Activated CD4-positive, alpha-beta T cell treated with anti-CD3 and anti-CD28 coated beads, Interleukin-10, Interleukin-2, amounts not matched to agents 100 ng/mL and 50 ng/mL, durations not matched to agents 16 hours and 8 hours (primary cell): ENCODE measurements at places on chromosomes 4 and X.

GRCh38 chrX:148540114-148540513 lies 39.7 kb downstream of the AFF2 start:
- DNase-seq: no peak

DNA sequence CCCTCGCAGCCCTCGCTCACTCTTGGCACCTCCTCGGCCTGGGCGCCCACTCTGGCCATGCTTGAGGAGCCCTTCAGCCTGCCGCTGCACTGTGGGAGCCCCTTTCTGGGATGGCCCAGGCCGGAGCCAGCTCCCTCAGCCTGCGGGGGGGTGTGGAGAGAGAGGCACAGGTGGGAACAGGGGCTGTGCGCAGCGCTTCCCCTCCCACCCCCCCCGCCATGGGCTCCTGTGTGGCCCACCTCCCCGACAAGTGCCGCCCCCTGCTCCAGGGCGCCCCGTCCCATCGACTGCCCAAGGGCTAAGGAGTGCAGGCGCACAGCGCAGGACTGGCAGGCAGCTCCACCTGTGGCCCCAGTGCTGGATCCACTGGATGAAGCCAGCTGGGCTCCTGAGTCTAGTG lies 220.2 kb downstream of the STPG2 start:
- DNase-seq: no peak

DNA sequence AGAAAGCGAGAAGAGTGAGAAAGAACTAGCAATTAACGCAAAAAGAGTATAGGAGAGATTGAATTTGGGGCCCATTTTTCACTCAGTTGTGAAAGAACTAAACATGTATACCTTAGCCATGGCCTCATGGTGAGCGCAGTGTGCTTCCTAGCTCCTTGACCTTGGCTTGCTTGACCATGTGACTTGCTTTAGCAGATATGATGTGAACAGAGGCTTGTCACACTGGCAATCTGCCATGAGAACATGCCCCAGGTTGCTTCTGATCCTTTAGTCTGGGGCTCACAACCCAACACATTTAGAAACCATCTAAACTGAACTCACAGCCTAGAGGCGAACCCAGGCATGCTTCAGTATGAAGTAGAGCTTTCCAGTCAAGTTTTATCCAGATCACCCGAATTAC lies 260.1 kb upstream of the FTHL17 start:
- no peak for DNase-seq

GRCh38 chrX:68417651-68418050 lies 15.6 kb downstream of the OPHN1 start:
- no peak for DNase-seq

DNA sequence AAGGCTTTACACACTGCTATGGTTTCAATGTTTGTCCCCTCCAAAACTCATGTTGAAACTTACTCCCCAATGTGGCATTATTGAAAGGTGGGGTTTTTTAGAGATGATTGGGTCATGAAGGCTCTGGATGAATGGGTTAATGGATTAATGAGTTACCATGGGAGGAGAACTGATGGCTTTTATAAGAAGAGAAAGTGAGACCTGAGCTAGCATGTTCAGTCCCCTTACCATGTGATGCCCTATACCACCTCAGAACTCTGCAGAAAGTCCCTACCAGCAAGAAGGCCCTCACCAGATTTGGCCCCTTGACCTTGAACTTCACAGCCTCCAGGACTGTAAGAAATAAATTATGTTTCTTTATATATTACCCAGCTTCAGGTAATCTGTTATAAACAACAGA lies 68.9 kb upstream of the CAPN6 start:
- no peak for DNase-seq

DNA sequence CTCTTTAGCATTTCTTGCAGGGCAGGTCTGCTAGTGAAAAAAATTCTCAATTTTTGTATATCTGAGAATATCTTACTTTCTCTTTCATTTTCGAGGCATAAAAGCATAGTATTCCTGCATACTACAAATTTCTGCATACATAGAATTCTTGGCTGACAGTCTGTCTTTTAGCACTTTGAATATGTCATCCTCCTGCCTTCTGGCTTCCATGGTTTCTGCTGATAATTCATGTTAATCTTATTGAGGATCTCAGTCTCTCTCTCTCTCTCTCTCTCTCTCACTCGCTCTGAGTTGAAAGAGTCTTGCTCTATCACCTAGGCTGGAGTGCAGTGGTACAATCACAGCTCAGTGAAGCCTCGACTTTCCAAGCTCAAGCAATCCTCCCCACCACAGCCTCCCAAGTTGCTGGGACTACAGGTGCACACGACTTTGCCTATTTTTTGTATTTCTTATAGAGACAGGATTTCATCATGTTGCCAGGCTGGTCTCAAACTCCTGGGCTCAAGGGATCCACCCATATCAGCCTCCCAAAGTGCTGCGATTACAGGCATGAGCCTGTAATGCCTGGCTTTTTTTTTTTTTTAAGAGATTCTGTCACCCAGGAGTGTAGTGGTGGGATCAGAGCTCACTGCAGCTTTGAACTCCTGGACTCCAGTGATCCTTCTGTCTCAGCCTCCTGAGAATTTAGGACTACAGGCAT lies 161.3 kb downstream of the FNIP2 start:
- DNase-seq: no peak

GRCh38 chr4:112604589-112604988 lies 32.1 kb downstream of the ZGRF1 start:
- DNase-seq: peak; percentile 41

- no peak for DNase-seq
Observed at GRCh38 chrX:11480626-11481025, 185.1 kb downstream of the ARHGAP6 start.

GRCh38 chr4:184439856-184440594 lies 34.3 kb downstream of the IRF2 start:
- DNase-seq: no peak

- DNase-seq: no peak
Observed at GRCh38 chr4:181944527-181944926, 298.7 kb upstream of the TENM3 start.

DNA sequence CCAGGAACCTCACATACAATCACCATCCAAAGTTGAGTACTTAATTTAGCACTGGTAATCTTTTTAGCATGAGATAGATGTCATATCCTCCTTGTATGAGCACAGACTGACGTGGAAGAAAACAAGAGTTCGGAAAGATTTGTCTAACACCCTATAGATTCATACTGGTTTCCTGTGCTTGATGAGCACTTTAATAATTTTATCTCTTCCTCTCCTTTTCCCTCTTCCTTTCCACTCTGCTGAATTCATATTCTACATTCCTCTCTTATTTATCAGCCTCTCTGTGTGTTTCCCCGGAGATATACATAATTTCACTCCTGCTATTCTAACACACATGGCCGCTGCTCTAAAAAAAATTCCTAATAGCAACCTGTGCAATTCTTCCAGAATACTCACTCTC lies 273.9 kb downstream of the AFF2 start:
- no peak for DNase-seq

DNA sequence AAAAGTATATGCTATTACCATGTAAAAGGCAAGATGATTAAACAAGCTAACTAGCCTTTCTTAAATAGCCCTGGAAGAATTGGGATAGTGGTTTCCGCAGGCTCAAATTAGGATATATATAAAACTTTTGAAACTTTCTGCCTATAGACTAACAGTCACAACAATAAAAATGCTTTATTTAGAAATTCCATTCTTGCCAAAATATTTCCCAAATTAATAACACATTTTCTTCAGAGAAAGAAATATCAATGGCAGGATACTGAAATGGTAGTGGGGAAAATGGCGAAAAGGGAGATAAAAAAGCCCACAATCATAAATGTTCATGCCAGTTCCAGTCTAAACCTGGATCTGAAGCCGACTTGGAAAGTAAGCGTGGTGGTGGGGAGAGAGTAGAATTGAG lies 56.0 kb downstream of the MAD2L1 start:
- DNase-seq: no peak

- no peak for DNase-seq
Observed at GRCh38 chr4:5984843-5985242, 33.4 kb downstream of the C4orf50 start.

DNA sequence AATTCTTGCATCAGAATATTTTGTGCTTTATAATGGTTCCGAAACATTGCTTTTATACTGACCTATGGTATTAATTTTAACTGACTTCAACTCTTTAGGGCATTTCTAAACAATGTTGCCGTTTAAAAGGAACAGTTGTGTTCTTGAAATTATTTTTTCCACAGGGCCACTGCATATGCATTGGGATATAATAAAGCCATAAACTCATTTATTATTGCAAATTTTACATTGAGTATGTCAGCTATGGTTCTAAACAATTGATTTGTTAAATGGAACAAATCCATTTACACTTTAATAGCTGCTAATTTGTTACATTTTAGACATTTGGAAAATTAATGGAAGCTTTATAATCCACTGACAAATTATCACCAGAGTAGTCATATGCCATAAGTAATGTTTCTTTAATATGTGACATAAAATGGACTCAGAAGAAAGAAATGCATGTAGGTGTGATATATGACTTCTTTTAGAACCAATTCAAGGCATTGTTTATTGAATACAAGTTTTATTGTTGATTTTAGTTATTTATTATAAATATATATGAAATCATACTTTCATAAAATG lies 553.3 kb downstream of the TLL1 start:
- no peak for DNase-seq

DNA sequence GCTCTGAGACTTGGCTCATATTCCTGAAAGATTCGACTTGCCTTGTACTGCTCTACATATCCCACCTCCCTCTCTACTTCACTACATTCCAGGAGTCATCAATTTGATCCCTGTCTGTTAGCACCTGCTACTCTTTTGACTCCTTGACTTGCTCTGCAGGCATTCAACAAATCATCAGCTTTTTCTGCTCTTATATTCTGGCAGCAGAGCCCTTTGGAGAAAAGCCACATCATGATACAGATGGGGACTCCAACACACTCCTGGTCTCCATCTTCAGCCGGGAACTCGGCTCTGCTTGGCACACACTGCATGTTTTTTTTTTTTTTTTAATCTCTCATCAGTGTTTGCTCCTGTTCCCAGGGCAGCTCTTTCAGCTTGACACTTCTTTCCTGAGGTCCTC lies 293.2 kb upstream of the LCORL start:
- no peak for DNase-seq

DNA sequence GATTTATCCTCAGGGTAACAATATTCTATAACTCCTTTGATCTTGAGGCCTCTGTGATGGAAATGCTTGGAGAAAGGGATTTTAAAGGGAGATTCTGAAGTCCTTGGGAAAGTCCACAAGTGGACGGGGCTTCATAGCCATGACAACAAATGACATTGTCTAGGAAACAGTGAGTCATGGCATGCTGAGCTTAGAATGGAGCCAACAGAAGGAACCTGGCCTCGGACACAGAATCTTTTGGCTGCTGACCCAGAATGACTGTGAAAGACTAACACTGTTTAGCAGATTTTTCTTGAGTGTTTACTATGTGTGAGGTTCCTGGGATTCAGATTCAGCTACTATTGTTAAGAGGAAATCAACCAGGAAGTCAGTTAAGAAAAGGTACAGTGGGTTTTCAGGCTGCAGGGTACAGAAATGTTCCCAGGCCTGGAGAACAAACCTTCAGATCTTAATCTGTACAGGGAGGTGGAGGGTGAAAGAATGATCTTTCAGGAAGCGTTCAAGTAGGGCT lies 18.1 kb upstream of the CXCL2 start:
- DNase-seq: no peak

GRCh38 chr4:112523008-112523721 lies 7.2 kb upstream of the NEUROG2 start:
- DNase-seq: peak; percentile 60

- DNase-seq: no peak
Observed at GRCh38 chr4:36333303-36333877, 52.0 kb downstream of the DTHD1 start.

DNA sequence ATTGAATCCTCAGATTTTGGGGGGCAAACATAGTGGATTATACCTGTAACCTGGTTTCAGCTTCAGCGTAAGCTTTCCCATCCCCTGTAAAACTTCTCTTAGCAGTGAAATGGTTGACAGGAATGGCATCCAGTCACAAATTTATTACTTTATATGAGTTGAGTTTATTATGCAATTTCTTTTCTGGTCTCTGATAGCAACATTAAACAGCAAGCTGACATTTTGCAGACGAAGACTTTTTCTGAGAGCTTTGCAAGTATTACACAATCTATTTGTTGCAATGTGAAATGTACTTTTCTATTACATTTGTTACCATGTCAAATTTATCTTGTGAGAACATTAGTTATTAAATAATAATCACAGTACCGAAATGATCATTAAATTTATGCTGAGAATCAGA lies 60.6 kb downstream of the GSPT2 start:
- DNase-seq: no peak

- DNase-seq: no peak
Observed at GRCh38 chr4:30950737-30951136, 230.6 kb downstream of the PCDH7 start.

- DNase-seq: peak; percentile 77
Observed at GRCh38 chrX:13742397-13743176, 8.0 kb downstream of the OFD1 start.

- DNase-seq: peak; percentile 50
Observed at GRCh38 chr4:67684839-67685531, 16.0 kb downstream of the UBA6 start.

GRCh38 chrX:125289209-125289608 lies 30.5 kb upstream of the TEX13C start:
- DNase-seq: no peak

DNA sequence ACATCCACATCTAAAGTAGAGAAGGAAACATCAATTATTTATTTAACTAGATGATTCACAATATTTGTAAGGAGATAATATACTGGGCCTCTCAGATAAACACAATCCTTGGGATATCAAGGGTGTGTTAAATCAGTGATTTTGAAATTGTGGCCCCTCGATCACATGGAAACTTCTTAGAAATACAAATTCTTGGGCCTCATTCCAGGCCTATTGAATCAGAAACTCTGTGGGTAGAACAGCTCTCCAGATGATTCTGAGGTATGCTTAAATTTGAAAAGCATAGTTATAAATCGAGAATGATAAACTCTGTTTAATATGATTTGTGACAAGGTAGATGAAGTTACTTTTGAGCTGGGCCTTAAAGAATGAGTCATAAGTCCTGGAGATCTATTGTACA lies 64.3 kb upstream of the GPR174 start:
- no peak for DNase-seq

GRCh38 chrX:19811807-19812604 lies 75.4 kb downstream of the SH3KBP1 start:
- DNase-seq: no peak

- DNase-seq: no peak
Observed at GRCh38 chr4:174119051-174119450, 164.4 kb downstream of the FBXO8 start.

DNA sequence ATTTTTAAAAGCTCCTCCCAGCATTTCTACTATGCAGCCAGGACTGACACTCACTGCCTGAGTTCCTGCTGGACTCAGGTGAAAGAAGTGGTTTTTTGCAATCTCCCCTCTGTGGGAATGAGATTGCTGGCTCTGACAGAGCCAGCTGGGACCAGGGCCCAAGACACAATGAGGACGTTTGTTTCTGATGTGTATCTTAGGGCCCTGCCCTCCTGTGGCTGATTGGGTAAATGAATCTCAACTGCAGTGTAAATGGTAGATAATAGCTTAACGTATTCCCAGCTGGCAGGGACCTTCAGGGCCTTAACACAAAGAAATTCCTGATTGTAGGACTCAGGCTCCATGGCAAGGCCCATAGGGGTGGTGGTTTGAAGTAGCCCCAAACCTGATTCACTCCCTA lies 85.8 kb upstream of the PRPS1 start:
- no peak for DNase-seq
